Globus pallidus (tissue), 1 donor: ENCODE measurements at places on chromosomes 12 and 14.

- no peak for DNase-seq
Measured at GRCh38 chr12:20264608-20265114, 103.7 kb upstream of the PDE3A start.

DNA sequence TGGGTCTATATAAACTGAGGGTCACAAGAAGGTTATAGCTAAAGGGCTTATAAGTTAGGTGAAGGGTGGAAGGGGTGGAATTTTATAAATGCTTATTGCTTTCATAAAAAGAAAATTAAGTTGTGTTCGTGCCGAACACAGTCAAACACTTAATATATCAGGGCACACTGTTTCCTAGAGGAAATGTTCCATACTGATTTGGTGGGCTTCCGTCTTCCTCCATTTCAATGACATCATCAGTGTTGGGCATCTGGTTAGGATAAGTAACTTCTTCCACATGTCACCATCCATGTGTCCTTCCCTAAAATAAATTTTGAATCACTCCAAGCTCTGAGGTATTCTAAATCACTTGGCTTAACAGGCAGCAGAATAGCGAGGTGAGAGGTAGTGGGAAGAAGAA is 466.4 kb downstream of the MED13L start:
- DNase-seq = no peak

DNA sequence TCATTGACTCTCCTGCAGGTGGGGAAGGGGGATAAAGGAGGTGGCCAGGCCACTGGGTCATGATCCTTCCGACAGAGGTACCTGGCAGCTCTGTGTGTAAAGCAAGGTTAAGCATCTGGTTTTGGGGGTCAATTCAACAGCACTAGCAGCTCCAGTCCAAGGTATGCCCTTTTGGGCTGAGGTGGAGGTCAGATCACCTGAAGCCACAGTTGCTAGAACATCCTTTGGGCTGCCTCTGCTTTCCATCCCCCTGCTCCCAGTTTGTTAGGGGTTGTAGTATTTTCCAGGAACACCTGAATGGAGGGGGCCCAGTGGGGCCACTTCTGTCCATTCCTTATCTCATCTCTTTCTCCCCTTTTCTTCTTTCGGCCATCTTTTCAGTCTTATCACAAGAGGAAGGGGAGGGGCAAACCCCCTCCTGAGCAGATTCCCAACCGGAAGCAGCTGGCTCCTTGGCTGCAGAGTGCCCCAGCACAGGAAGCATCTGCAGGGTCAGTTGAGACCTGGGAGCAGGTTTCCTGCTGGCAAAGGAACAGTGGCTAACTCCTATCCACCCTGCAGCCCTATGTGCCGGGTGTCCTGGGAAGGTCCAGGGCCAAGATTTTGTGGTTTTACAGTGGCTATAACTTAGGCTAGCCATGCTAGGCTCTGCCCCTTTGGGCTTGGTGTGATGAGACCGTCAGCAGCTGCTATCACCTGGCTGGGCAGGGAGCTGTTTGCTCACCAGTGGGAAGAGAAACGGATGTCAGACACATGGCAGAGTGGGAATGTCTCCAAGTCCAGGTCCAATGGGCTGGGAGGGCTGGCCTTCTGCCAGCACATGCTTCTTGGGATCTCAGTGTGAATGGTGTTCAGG is 40.2 kb downstream of the SH2B3 start:
- DNase-seq = no peak

- no peak for DNase-seq
Measured at GRCh38 chr12:120132054-120132836, 15.7 kb upstream of the RAB35 start.

- no peak for DNase-seq
Measured at GRCh38 chr14:68630611-68631393, 162.1 kb downstream of the ZFP36L1 start.

DNA sequence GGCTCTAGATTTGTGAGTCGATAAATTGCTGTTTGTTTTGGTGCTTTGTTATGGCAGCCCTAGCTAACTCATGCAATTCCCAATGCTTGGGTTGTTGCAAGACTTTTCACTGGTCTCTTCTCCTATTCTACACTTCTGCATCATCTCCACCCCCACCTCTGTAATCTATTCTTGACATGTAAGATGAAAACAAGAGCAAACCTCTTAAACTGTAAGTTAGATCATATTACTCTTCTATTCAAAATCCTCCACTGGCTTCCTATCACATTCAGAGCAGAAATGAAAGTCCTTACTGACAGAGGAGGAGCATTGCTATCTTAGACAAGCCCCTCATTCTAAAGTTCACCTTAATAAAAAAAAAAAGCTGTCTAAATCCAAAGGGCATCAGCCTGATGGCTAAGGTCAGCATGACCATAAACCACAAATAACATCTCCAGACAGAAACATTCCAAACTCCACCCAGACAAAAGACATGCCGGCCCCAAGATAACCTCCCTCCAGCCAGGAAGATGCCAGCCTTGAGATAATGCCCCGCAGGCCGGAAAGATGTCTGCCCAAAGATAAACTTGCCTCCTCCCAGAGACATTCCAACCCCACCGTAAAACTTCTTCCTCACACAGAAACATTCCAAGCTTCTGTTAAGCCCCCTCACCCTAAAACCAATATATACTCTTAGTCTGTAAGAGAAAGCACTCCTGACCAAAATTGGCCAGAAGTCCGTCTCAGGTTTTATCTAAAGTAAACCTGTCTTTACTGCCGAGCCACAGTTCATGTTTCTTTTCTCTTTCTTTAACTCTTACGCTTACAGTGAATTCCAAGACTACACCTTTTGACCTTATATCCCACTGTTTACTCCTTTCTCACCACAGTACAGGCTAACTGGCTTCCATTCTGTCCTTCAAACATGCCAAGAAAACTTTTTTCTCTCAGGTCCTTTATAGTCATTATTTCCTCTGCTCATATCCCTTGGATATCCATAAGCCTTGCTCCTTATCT is 308.9 kb downstream of the KCNH5 start:
- DNase-seq = no peak

DNA sequence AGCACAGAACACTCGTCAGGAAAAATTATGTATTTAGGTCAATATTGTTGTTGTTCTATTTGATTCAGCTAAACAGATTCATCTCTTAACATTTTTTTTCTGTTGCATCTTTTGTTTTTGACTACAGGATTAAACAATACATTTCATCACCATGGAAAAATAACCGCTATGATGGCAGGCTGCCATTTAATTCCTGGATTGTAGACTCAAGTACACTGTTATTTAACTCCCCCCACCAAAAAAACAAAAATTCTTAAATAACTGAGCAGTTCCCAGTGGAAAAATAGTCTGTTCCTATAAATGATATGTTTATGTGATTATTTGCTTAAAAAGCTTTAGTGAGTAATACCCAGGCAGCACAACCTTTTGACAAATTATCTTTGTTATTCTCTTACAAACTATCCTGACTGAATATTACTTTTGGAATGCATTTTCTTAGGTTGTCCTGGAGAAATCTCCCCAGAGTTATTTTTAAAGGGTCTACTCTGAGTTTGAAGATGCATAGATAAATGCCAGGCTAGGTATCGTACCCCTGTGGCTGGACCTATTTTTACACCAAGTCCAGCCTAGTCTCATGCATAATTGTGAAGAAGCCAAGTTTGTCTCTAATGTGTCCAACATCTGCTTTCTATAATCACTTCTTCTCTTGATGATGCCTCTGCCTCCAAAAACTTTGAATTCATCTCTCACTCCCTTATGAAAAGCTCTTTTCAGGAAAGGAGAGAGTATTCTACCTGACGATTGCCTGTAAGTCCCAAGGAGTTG is 3.7 kb downstream of the KERA start:
- DNase-seq = no peak

GRCh38 chr12:128314611-128315010 is 47.6 kb downstream of the TMEM132C start:
- DNase-seq = peak; percentile 80

DNA sequence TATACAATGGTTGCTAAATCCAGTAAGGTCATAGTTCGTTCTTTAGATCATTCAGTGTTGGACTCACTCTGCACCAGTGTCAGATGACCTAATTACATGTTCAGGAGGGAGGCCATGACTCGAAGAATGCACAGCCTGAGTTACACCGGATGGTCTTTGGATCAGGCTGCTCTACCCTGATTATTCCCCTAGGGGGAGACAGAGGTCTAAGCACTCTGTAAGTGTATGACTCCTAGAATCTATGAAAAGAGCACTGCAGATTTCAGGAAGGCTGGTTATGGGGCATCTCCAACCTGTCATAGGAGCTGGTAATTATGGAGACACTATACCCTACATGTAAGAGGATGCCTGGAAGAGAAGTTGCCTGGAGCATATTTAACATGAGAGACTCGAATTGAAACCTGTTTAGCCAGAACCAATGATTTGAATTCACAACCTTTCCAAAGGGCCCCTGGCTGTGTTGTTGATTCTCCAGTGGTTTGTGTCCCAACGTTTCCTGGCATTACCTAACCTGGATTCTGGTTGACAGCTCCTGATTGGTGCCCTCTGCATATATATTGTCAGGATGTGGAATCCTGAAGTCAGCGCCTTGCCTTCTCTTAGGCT is at the start of gene MUCL1:
Gene MUCL1, plus strand, starts transcription at position 584 of the 606 bp plus-strand sequence. CDS start 67 bp downstream, outside the sequence.
- peak; percentile 37 for DNase-seq

GRCh38 chr12:108564724-108565123 is 2.3 kb downstream of the ISCU start:
- DNase-seq = no peak

GRCh38 chr14:96178461-96179321 is 25.9 kb upstream of the BDKRB2 start:
- no peak for DNase-seq

GRCh38 chr12:117874842-117875434 is 93.9 kb downstream of the KSR2 start:
- DNase-seq = peak; percentile 57

- no peak for DNase-seq
Measured at GRCh38 chr14:76348898-76349297, 27.0 kb upstream of the ESRRB start.

DNA sequence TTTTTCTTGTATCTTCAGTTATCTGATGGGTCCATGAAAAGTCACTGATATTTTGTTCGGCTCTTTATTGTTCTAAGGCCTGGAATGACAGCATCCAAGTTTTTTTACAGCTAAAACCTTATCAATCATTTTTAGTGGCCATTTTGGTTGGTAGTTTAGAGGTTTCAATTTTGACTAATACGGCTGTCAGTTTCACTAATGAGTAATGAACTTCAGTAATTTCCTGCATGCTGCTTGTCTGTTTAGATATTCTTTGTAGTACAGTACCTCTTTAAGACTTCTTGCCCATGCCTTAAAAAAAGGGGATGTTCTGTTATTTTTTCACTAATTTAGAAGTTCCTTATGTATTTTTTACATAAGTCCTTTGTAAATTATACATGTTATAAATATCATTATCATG is 176.7 kb downstream of the LRFN5 start:
- no peak for DNase-seq

DNA sequence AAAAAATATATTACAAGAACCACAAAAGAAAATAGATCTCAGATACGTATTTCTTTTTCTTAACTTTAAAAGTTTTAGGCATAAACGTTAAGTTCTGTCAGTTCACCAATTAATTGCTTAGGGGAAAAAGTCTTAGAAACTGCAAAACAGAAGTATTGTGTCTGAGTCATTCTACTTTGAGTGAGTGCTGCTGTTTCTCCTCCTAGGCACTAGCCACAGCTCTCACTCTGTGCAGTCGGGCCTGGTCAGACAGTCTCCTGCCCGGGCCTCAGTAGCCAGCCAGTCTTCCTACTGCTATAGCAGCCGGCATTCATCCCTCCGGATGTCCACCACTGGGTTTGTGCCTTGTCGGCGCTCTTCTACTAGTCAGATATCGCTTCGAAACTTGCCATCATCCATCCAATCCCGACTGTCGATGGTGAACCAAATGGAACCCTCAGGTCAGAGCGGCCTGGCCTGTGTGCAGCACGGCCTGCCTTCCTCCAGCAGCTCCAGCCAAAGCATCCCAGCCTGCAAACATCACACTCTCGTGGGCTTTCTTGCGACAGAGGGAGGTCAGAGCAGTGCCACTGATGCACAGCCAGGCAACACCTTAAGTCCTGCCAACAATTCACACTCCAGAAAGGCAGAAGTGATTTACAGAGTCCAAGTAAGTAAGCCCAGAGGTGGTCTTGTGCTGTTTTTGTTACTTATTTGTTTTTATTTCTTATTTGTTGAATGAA is 201.3 kb downstream of the PCNX1 start:
- DNase-seq = peak; percentile 20

GRCh38 chr14:89987161-89987475 is 31.4 kb downstream of the TDP1 start:
- DNase-seq = no peak

- no peak for DNase-seq
Measured at GRCh38 chr14:69484444-69485314, at the start of gene PLEKHD1. Gene PLEKHD1, plus strand, starts transcription at chr14:69484728. Its CDS starts 238 bp downstream, at chr14:69484966.

DNA sequence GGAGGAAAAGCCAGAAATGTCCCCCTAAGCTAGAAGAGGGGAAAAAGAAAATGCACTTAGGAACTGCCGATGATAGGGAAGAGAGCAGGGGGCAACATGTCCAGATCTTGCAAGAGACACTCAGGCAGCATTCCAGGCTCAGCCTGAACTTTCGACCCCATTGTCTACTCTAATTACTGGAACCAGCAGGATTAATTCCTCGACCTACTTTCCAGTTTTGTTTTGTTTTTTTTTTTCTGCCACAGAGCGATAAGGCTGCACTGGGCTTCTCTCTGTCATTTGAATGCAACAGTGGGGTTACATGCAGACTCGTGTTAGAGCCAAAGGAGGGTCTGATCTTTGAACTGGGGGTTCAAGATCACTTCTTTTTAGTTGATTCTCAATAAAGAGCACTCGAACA is 68.7 kb upstream of the MED13L start:
- DNase-seq = no peak

DNA sequence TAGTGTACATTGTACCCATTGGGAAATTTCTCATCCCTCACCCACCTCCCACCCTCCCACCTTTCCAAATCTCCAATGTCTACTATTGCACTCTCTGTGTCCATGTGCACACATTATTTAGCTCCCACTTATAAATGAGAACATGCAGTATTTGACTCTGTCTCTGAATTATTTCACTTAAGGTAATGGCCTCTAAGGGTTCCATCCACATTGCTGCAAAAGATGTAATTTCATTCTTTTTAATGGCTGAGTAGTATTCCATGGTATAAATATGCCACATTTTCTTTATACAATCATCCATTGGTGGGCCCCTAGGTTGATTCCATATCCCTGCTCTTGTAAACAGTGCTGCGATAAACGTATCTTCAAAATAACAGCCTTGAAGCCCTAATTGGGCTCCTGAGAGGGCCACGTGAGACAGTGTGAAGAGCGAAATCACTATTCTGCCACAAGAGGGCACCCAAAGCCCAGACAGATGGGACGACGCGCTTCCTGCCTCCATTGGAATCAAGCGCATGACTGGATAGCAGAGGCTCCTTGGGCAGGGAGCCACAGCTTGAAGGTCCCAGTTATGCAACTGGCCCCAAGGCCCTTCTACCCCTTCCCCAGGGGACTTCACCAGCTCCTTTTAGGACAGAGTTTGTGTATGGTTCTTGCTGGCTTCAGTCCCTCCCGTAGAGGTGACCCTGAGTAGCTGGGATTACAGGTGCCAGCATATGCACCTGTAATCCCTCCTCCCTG is 21.3 kb upstream of the CD27 start:
- peak; percentile 88 for DNase-seq

DNA sequence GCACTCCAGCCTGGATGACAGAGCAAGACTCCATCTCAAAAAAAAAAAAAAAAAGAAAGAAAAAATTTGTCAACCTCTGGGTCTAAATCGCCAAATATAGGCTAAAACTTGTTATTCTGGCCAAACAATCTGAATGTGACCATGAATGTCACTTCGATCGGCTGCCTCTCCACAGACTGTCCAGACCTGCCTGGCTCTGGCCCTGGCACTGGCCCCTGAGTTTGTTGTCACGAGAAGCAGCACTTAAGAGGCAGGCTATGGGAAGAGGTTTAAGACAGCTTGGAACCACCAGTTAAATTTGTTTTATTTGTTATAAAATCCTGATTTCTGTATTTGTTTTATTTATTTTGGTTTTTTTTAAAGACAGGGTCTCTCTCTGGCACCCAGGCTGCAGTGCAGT is 14.5 kb downstream of the WSB2 start:
- DNase-seq = no peak
